ENCODE measurements at places on chromosomes 6 and 20. TPM values are rescaled to one million over a fixed set of nuclear protein-coding genes. Genes with fewer than 3 reads are reported as not detected.

GRCh38 chr6:46502486-46503119 lies 11.4 kb upstream of the RCAN2 start:
- no peaks in the 10 kb centered on the region for H3K36me3 ChIP-seq
- peaks cover 6% of the 10 kb centered on the region for H3K27me3 ChIP-seq
- DNase-seq = no peak
- H3K4me3 ChIP-seq = no peak overlapping the region
- no peaks in the 10 kb centered on the region for H3K4me1 ChIP-seq
- no peak overlapping the region for H3K27ac ChIP-seq

GRCh38 chr20:61570646-61571195 lies 318.7 kb downstream of the CDH4 start:
- no peaks in the 10 kb centered on the region for H3K36me3 ChIP-seq
- no peak overlapping the region for H3K27ac ChIP-seq
- no peak overlapping the region for H3K4me3 ChIP-seq
- no peaks in the 10 kb centered on the region for H3K27me3 ChIP-seq
- H3K4me1 ChIP-seq = no peaks in the 10 kb centered on the region

- no peak overlapping the region for H3K4me3 ChIP-seq
- H3K27ac ChIP-seq = no peak overlapping the region
- H3K4me1 ChIP-seq = peaks cover 16% of the 10 kb centered on the region
- no peak for DNase-seq
- H3K36me3 ChIP-seq = no peaks in the 10 kb centered on the region
- no peaks in the 10 kb centered on the region for H3K27me3 ChIP-seq
Observed at GRCh38 chr6:20234136-20234535, 21.9 kb upstream of the MBOAT1 start.

- no peak for DNase-seq
- no peaks in the 10 kb centered on the region for H3K27me3 ChIP-seq
- no peak overlapping the region for H3K27ac ChIP-seq
- H3K36me3 ChIP-seq = no peaks in the 10 kb centered on the region
- no peak overlapping the region for H3K4me3 ChIP-seq
Observed at GRCh38 chr6:96017070-96017359, 1.2 kb downstream of the FUT9 start.

GRCh38 chr6:149895833-149896271 lies 2.1 kb downstream of the RAET1E start:
- DNase-seq = peak; percentile 66
- no peaks in the 10 kb centered on the region for H3K27me3 ChIP-seq
- H3K27ac ChIP-seq = no peak overlapping the region
- no peak overlapping the region for H3K4me3 ChIP-seq

- H3K4me1 ChIP-seq = no peaks in the 10 kb centered on the region
- H3K27ac ChIP-seq = no peak overlapping the region
- H3K36me3 ChIP-seq = no peaks in the 10 kb centered on the region
- H3K4me3 ChIP-seq = no peak overlapping the region
- H3K27me3 ChIP-seq = no peaks in the 10 kb centered on the region
- no peak for DNase-seq
Observed at GRCh38 chr6:14758421-14759081, 487.3 kb upstream of the JARID2 start.

- H3K4me1 ChIP-seq = peaks cover 16% of the 10 kb centered on the region
- H3K27me3 ChIP-seq = no peaks in the 10 kb centered on the region
- peak overlapping the region; percentile 44 for H3K27ac ChIP-seq
- DNase-seq = peak; percentile 71
Observed at GRCh38 chr6:139540276-139540675, 165.8 kb upstream of the CITED2 start.

DNA sequence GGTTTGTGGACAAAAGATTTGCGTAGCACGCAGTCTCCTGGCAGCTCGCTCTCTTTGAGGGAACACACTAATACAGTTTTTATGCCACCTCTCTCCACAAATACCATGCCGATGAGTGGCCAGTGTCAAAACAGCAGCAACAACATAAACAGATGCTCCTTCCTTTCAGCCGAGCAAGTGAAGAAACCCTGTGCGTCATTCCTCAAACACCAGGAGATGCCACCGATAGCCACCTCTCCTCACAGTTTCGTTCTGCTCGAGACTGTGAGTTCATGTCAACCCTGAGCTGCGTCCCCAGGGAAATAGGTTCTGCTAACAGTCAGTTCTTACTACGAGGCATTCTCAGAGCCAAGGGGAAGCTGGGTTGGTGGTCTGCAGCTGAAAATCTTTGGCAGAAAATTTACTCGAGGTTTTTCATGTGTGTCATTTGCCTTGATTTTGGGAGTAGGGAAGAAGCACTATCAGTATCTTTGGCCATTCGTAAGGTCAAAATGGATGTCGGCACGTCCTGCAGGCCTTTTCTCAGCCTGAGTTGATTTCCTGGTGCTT lies 59.9 kb downstream of the EYA2 start:
- no peak overlapping the region for H3K27ac ChIP-seq
- no peaks in the 10 kb centered on the region for H3K36me3 ChIP-seq
- DNase-seq = no peak
- H3K4me1 ChIP-seq = no peaks in the 10 kb centered on the region
- no peaks in the 10 kb centered on the region for H3K27me3 ChIP-seq

SPINT3 gene
- not detected for total RNA-seq

SIM1 gene
- total RNA-seq = not detected

- H3K27ac ChIP-seq = no peak overlapping the region
- no peaks in the 10 kb centered on the region for H3K27me3 ChIP-seq
- H3K4me3 ChIP-seq = no peak overlapping the region
- DNase-seq = no peak
- no peaks in the 10 kb centered on the region for H3K4me1 ChIP-seq
Observed at GRCh38 chr20:48483334-48484066, 344.3 kb downstream of the PREX1 start.

DNA sequence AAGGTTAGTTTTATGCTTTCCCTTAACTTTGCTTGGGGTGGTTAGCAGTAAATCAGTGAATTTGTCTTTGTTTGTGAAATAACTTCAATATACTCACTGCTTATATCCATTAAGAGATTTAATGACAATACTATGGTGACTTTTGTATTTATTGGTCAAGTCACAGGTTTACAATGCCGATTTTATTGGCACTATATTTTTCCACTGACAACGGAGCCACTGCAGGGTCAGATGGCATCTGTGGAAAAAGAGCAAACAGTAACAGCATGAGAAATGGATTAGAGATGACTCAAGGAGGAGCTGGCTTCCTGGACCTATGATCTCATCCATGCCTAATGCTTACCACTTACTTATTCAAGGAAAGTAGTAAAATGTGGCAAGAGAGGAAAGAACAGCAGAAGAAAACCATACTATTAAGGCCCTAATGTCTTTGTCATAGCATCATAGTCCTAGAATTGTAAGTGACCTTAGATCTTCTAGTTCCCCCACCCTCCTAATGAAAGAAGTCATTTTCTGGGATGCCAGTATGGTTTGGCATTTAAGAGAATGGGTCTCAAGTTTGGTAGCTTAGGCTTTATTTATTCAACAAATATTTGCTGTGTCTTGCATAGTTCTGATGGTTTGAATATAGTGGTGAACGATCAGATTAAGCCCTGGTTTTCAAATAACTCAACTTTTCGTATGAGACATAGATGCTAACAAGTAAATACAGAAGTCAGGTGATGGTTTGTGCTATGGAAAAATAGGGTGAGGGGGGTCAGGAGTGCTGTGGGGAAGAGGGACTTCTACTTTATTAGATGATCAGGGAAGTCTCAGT lies 18.5 kb downstream of the RNF144B start:
- H3K36me3 ChIP-seq = no peaks in the 10 kb centered on the region
- no peak overlapping the region for H3K27ac ChIP-seq
- H3K27me3 ChIP-seq = no peaks in the 10 kb centered on the region
- no peaks in the 10 kb centered on the region for H3K4me1 ChIP-seq
- DNase-seq = no peak
